ENCODE measurements at places on chromosomes 13 and 19. TPM values are rescaled to one million over a fixed set of nuclear protein-coding genes. Genes with fewer than 3 reads are reported as not detected.

The CEACAM16 gene
- total RNA-seq = not detected

The ZNF471 gene
- total RNA-seq = 2.1 TPM

DNA sequence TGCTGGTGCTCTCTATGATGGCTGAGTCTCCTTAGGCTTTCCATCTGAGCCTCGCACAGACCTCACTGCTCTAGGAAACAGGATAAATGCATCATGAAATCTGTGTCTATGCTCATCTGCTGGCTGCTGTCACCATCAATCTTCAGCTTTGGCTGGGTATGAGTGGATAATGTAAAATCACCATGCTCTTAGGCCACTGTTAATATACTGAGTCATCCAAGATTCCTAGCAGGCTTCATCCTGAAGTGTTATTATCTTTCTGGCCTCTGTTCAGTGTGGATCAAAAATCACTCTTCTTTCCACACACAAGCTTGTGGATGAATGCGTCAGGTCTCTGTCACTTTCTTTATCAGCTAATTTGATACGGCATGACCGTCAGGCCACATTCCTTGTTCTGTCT is 317.4 kb downstream of the NALCN start:
- no peak for DNase-seq

- DNase-seq = no peak
Observed at GRCh38 chr19:35905178-35905727, 2.8 kb downstream of the TYROBP start.

The STOML3 gene
- not detected for total RNA-seq

The CEACAM21 gene
- 1.3 TPM for total RNA-seq

GRCh38 chr13:49213997-49214916 is 5.9 kb upstream of the MLNR start:
- no peak for DNase-seq

The NEK5 gene
- 1.1 TPM for total RNA-seq

DNA sequence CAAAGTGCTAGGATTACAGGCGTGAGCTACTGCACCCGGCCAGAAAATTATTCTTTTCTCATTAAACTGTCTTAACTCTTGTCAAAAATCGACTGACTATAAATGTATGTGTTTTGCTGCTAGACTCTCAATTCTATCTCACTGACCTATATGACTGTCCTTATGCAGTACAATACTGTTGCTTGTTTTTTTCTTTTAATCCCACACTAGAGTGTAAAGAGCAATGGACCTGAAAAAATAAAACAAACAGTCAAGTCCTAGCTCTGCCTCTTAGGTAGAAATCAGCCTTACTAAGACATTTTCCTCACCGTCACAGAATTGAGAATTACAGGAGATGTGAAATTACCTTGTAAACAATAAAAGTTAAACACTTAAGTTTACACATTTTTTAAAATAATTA is 35.1 kb downstream of the INTS6 start:
- no peak for DNase-seq

The NCR1 gene
- not detected for total RNA-seq

DNA sequence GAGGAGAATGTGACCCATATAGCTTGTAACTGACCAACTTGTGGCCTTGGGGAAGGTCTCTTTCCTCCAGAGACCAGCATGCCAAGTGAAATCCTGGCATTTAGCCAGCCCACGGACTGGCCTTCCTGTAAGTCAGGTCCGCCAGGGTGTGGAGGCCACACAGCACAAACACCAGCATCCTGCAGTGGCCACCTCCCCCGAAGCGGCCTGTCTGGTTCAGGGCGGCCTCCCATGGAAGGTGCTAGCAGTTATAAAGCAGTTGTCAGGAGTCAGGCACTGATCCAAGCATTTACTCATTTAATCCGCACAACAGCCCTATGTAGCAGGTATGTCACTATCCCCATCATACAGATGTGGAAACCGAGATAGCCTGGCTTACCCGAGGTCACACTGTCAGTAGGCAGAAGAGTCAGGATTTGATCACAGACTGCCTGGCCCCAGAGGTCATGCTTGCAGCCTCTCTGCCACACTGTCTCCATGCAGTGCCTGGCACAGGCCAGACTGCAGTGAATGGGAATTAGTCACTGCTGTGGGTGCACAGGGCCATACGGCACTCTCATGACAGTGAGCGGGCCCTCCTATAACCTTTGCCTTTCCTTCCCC is 36.7 kb downstream of the CAPN12 start:
- peak; percentile 82 for DNase-seq

GRCh38 chr19:16862826-16863415 is 25.9 kb upstream of the F2RL3 start:
- DNase-seq = no peak

The FUT6 gene
- total RNA-seq = not detected

The UHRF1 gene
- 0.33 TPM for total RNA-seq

DNA sequence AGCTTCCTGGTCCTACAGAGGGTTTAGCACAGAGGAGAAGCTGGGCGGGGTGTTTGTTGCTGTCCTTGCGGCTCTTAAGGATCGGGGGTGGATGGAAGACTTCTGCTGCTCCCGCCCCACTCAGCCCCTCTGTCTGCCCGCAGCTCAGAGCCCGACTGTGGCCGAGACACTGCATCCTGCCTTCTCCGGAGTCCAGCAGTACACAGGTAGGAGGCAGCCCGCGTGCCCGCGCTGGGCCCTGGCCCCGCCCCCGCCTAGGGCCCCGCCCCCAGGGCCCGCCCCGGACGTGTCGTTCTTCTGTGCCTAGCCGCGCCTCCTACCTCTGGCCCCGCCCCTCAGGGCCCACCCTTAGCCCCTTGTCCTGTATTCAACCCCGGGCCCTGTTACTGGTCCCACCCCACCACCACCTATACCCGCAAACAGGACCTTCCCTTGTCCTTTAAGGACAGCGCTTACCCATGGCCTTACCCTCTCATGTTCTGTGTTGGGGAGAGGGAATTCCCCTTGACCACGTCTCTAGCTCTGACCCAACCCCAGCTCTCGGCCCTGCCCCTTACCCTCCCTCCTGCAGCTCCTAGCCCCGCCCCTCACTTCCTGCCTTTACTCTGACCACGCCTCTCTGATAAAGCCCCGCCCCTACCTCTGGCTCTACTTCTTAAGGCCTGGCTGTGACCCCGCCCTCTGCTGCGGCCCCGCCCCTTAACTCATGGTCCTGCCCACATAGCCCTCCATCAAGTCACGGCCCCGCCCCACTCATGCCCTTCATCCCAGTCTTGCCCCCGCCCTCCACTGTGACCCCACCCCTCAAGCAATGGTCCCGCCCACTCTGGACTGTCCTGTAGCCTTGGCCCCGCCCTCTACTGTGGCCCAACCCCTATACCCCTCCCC is 60.5 kb downstream of the CELF5 start:
- DNase-seq = peak; percentile 67

DNA sequence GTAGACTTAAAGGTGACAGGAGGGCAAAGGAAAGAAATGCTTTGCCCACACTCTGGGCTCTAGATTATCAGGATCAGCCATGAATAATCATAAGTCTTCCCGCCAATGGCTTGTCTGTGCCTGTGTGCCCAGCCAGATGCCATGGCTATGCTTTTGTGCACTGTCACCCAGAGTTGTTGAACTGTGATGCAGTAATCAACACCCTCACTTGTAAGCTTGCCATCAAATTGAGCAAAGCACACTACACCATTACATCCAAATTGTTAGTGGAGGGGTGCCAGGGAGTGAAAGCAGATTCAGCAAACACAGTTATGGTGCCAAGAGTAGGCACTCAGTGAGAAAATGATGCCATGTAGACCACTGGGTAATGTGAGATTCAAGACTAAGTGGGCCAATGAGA is 845.3 kb upstream of the MIR17HG start:
- no peak for DNase-seq

GRCh38 chr13:46172531-46172991 is 9.4 kb downstream of the LCP1 start:
- DNase-seq = no peak

The ARL11 gene
- 0.63 TPM for total RNA-seq

DNA sequence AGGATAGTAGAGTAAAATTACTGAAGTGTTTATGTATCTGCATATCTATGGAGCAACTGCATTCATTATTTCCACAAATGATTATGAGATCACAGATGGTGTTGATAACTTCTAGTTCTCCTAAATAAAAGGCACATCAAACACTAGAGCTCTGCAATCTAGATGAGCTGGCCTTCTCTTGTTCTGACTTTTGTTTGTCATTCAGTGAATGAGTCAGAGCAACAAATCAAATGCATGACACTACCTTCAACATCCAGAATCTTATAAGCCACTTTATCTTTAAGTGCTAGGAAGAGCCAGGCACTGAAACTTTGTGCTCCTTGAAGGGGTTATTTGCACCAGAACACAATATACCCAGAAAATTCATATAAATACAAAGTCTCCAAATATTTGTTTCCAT is 456.0 kb downstream of the PCDH17 start:
- DNase-seq = no peak

The CASP14 gene
- not detected for total RNA-seq

All from right atrium auricular region (tissue), 2 donors.